LHCN-M2 (cell line): ENCODE measurements at places on chromosomes 11 and 22. TPM values are rescaled to one million over a fixed set of nuclear protein-coding genes. Genes with fewer than 3 reads are reported as not detected.

- DNase-seq = no peak
These were observed 133.0 kb upstream of the CSNK2A3 start for GRCh38 chr11:11486002-11486401.

DNA sequence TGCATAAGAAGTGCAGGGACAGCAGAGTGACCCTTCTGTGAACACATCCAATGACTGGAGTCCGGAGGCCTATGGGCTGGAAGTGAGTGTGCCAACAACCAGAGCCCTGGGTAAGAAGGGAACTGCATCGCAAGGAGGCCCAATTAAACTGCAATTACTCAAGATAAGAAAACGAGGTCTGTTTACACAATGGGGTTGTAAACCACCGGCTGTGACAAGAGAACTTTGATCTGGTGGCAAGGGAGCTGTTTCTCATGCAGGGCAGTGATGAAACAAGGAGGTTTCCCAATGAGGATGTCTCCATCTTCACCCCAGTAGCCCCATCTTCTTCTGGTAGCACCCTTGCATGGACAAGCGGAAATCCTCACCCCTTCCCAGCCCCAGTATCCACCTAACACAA, 21.5 kb downstream of the ETS1 start:
- no peak for DNase-seq

DNA sequence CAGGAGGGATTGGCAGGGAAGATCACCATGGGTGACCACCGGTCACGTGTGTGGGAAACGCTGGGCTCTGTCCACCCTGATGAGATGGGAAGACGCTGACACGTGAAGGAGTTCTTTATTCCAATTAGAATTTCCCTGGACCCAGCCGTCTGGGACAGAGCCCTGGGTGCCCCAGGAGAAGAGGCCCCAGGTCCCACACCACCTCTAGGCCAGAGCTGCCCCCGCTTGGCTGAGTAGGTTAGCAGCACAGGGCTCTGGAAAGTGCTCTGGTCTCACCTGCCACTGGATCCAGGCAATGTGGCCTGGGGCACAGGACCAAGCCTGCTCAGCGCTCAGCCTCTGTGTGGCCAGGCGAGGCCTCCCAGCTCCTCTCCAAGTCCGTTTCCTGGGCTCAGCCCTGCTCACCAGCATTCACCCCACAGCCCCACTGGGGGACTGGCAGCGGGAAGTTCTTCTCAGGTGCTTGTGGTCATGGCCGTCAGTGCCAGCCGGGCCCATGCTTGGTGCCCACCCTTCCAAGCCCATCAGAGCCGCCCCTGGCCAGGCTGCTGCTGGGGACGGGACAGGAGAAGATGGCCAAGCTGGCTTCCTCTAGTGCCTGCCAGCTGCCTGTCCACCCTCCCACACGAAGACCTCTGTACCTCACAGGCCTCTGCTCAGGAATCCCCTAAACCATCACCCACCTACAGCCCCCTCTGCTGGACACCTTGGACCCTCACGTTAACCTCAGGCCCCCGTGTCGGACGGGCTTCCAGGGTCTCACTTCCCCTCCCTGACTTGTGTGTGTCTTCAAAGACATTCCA, 62.5 kb upstream of the FGF3 start:
- no peak for DNase-seq

DNA sequence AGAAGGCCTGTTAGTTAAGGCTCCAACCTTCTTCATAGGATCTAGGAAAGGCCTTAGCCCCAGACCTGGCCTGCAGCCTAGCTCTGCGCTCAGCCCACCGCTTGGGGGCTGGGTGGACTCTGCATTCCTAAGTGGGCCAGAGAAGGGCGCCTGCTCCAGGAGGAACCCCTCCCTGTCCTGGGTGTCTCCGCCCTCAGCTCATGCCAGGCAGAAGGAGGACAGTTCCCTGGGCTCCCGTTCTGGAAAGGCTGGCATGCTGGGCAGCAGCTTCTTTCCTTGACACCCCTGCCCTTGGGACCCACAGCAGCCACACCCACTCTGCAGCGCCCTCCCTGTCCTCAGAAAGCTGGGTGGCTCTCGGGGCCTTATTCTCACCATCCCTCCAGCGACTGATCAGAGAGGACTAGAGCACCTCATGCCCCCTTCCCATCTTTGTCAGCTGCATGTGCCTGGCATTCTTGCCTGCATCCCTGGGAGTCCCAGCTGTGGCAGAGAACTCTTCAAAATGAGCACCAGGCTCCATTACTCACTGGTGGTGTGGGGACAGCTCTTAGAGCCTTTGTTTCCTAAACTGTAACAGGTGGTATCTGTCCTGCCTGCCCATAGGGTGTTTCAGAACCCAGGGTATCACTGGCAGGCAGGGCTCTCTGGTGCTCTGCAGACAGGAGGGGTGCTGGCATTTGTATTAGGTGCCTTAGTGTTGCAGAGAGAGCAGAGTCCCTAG, 20.3 kb upstream of the MYRF start:
- DNase-seq = no peak

DNA sequence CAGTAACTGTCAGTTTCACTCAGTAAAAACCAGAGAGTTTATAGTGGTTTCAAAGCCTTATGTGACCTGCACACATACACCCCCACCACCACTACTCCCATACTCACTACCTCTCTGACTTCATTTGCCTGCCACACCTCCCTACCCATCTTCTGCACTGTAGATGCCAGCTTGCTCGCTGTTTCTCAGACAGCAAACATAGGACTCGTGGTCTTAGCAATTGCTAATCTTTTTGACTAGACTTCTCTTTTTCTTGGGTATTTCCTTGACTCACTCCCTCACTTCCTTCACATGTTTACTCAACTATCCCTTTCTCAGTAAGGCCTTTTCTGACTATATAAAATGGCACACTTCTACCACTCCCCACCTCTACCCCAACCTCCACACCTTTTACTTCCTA, 27.8 kb downstream of the CEP295 start:
- no peak for DNase-seq

DNA sequence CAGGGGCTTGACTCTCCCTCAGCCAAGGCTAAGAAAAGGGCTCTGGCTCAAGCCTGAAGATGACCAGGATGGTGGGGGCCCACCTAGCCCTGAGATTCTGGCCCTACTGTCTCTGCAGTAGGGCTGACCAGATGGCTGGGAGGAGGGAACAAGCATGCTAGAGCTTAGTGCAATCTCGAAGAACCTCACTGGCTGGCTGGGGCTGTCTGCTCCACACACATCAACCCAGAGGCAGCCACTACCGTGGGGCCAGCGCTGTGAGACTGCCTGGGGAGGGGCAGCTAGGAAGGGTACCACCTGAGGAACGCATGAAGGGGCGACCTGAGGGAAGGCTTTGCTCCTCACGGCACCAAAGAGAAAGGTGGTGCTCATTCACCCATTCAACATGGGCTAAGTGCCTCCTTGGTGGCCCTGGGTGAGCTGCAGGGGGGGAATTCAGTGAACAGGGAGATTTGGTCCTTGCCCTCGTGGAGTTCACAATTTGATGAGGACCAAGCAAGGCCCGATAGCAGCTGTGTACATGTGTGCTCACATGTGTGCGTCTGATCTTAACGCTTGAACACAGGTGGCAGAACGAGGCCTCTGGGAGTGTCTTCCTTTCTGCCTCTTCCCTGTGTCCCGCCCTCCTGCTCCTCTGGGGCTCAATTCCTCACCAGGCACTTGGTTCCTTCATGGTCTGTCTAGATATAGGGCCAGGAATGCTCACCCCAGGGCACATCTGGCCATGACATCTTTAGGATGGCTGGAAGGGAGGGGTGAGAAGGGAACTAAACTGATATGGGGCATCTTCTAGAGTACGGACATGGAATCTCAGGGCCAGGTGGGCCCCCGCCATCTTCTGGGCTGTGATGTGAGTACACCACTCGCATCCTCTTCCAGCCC, 102.3 kb upstream of the PITPNB start:
- no peak for DNase-seq

- no peak for DNase-seq
These were observed 32.1 kb upstream of the PRODH start for GRCh38 chr22:18968011-18968749.

GRCh38 chr22:32048069-32048468, 5.0 kb downstream of the SLC5A1 start:
- no peak for DNase-seq

GRCh38 chr22:48494968-48495750, 1332.5 kb downstream of the BRD1 start:
- no peak for DNase-seq

- peak; percentile 46 for DNase-seq
These were observed 157.5 kb downstream of the WNT11 start for GRCh38 chr11:76048763-76049162.

- DNase-seq = no peak
These were observed 65.0 kb downstream of the MACROD1 start for GRCh38 chr11:64100782-64101353.

DNA sequence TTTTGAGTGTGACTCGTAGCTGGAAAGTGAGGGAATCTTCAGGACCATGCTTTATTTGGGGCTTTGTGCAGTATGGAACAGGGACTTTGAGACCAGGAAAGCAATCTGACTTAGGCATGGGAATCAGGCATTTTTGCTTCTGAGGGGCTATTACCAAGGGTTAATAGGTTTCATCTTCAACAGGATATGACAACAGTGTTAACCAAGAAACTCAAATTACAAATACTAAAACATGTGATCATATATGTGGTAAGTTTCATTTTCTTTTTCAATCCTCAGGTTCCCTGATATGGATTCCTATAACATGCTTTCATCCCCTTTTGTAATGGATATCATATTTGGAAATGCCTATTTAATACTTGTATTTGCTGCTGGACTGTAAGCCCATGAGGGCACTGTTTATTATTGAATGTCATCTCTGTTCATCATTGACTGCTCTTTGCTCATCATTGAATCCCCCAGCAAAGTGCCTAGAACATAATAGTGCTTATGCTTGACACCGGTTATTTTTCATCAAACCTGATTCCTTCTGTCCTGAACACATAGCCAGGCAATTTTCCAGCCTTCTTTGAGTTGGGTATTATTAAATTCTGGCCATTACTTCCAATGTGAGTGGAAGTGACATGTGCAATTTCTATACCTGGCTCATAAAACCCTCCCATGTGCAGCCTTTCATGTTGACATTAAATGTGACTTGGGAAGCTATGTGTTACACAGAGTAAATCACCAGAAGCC, 11.0 kb downstream of the OR51E1 start:
- DNase-seq = no peak

GRCh38 chr22:30183861-30184278, 62.7 kb downstream of the LIF start:
- DNase-seq = peak; percentile 73

- no peak for DNase-seq
These were observed 92.3 kb upstream of the PAX6 start for GRCh38 chr11:31903225-31904074.

- peak; percentile 77 for DNase-seq
These were observed 18.5 kb downstream of the SPECC1L start for GRCh38 chr22:24289114-24289513.

- DNase-seq = no peak
These were observed 695.7 kb downstream of the BRD1 start for GRCh38 chr22:49132009-49132408.

DNA sequence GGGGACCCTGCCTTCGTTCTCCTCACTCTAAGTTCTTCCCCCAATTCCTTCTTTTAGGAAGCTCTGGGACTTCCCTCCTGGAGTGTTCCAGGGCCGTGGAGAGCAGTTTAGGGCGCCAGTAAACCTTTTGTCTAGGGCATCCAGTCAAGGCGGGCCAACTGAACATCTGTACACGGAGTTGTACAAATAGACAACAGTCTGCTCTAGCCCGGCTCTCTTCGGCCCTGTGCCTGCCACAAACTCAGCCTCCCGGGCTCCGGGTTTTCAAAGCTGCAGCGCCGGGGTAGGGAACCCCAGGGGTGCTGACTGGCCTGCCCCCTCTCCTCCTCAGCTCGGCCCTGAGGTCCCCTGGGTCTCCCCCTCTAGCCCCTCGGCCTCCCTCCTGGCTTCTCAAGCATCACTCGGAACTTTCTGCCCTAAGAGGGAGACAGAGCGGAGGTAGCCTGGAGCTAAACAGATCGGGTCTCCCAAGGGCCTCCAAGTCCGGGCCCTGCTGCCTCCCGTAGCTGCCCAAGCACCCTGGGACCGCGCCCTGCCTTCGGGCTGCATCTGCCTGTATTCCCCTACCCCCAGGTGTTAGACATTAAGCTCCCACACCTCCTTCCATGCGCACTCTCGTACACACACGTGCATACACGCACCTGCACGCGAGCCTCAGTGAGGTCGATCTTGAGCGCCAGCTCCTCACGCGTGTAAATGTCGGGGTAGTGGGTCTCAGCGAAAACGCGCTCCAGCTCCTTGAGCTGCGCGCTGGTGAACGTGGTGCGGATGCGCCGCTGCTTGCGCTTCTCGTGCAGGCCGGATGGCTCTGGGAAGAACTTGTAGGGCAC, 3.3 kb downstream of the PHOX2A start:
- no peak for DNase-seq

DNA sequence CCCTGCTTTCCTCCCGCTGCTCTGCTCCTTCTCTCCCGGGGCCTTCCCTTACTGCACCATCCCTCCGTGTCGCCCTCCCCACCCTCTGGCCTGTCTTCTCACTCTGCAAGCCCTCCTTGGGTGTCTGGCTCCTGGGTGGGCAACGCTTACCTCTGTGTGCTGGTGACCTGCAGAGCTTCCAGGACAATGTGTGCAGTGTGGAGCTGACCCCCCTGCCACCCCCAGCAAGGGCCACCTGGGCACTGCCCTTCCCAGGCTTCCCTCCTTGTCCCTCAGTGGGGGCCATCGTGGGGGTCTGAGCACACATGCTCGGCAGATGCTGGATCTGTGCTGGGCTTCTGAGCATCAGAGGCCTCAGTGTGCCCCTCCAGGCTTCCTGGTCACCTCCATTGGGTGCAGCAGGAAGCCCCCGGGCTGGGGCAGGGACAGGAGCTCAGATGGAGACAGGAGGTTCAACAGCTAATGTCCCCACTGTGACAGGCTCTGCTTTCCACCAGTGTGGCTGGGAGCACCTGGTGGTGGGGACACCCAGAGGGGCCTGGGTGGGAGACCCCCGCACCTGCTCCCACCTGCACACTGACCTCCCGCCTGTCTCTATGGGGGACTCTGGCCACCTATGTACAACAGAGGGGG, 7.8 kb upstream of the BRSK2 start:
- DNase-seq = no peak

Gene ZNF202
- 7.8 and 9.4 TPM in 2 replicates for total RNA-seq

Gene WNT7B
- total RNA-seq = 0.13 TPM in 1 of 2 replicates, not detected in the other

Gene SLC17A6
- total RNA-seq = not detected in 2 replicates

Gene INSC
- total RNA-seq = 6.3 and 10.6 TPM in 2 replicates
